T-helper 2 cell (primary cell): ENCODE measurements at places on chromosomes 4 and X.

DNA sequence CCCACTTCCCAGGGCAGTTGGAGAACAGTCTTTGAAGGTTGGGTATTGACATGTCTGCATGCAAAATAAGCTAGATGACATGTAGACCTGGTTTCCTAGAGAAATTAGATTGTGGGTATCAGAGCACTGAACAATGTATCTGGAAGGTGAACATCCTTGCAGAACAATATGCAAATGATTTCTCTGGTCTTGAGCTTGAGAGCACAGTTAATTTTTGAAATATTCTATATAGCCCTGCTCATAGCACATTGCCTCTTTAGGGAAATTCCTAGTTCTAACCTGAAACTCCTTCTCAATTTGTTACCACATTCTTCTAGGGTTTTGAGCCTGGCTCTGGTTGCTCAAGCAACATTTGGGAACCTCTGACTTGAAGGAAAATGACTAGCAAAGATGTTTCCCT is 41.6 kb upstream of the LAS1L start:
- no peak for DNase-seq

DNA sequence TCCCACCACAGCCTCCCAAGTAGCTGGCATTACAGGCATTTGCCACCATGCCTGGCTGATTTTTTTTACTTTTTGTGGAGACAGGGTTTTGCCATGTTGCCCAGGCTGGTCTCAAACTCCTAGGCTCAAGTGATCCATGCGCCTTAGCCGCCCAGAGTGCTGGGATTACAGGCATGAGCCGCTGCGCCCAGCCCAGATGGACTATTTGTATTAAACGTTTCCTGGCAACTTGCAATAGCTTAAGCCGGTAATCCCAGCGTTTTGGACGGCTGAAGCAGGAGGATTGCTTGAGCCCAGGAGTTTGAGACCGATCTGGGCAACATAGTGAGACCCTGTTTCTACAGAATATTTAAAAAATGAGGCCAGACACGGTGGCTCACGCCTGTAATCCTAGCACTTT is 18.4 kb downstream of the UBE2K start:
- DNase-seq = no peak

GRCh38 chr4:76962406-76963130 is 13.0 kb downstream of the SEPTIN11 start:
- no peak for DNase-seq

DNA sequence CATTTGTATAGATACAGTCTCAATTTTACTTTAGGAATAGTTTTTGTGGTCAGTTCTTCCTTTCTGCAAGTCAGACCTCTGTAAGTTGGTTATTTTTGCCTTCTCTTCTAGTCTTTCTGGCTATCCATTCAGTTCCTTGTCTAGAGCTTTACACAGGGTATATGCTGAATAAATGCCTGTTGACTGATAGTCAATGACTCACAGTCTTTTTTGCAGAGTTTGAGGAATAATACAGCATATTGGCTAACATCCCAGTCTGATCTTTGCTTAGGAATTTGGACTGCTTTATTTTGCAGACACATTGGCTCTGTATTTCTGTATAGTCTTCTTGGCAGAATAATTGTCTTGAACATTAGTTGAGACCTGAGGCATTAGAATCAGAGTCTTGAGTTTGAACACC is 132.4 kb downstream of the MAGEC1 start:
- no peak for DNase-seq

- no peak for DNase-seq
These were observed 100.1 kb upstream of the ARHGEF9 start for GRCh38 chrX:63884821-63885790.

DNA sequence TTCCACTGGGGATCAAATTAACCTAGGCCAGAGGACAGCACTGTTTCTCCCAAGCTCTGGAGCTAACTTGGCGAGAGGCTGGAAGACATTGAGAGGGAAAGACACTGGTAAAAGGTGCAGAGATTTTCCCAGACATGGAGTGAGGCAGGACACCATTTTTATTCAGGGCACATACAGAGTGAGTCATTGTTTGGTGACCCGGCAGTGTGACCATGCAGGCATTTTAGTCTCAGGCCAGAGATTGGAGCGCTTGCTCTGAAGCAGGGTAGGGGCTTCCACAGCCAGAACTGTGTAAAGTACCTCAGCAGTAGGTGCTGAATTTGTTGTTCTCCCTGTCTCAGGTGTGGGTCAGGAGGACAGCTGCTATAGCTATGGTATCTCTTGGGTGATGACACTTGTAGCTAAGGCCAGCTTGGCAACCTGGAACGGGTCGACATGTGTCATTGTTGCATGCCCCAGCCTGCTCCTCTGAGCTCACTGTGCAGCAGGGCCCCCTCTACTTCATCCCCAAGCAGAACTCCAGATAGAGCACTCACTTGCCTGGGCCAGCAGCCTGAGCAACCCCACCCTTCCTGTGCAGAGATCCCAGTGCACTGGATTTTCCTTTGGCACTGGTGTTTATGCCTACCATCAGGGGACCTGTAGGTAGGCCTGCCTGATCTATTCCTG is 79.8 kb upstream of the ATP8A1 start:
- no peak for DNase-seq
